ENCODE measurements at places on chromosomes 5 and 9.

DNA sequence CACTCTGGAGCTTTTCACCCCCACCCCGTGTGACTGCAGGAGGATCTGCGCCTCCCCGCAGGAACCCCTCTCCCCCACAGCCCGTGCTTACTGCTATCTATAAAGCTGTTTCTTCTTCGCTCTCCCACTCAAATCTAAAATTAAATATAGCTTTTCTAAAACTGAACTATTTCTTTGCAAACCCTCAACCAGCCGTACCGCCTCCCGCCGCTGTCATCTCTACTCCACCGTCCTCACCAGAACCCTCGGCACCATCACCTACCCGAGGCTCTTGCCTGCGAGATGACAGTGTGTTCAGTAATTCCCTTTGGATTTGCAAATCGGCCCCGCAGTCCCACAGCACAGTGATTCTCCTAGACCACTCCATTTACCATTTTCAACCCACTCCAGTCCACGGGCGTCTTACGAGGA is 13.6 kb downstream of the LPCAT1 start:
- no peak for DNase-seq

DNA sequence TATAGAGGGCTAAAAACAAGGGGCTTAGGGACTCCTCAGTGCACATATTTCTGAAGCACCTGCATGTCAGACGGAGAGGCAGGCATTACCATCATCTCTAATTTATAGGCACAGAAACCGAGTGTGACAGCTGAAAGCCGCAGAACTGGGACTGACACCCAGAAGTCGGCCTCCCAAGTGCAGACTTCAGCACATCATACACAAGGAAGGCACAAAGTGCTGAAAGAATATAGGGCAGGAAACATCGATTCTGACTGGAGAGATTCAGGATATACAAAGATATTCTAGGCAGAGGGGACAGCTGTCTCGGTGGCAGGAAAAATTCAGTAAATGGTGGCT is 11.2 kb downstream of the MRPS27 start:
- no peak for DNase-seq

GRCh38 chr9:107049046-107049802 is 186.3 kb downstream of the ZNF462 start:
- no peak for DNase-seq

DNA sequence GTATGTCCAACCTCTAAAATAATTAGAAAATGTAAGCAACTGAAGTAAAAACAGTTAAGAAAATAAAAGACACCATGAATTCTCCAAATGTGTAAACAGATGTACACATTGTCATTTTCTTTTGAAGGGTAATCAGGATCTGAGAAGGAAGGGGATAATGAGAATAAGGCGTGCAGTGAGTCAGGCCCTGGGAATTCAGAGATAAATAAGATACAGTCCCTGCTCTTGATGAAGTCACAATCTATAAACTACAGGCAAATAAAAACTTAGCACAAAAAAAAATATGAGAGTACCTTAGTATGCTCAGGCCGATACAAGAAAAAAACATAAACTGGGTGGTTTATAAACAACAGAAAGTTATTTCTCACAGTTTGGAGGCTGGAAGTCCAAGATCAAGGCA is 315.3 kb downstream of the DNAH5 start:
- DNase-seq, result no peak

- no peak for DNase-seq
Measured at GRCh38 chr5:135193213-135194125, 159.4 kb upstream of the PITX1 start.

GRCh38 chr5:56917534-56917933 is 8.1 kb downstream of the SETD9 start:
- no peak for DNase-seq

DNA sequence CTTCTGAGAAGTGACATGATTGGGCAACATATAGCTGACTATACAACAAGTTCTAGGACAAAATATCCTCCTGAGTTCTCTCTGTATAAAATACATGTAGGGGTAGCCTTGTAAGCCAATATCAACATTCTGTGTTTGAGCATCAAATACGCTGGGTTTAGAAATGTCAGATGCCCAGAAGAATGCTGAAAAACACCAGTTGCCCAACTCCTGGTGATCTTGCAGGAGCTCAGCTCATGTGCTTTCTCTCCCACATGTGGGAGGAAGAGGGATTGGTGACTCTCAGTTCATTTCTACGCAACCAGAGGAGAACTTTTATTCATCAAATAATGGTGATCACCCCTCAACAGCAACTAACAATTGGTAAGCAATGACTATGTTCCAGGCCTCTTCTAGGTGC is 810.9 kb upstream of the ACO1 start:
- DNase-seq, result no peak

GRCh38 chr9:115117999-115118878 is at the start of gene TNC:
Gene TNC, minus strand, starts transcription at chr9:115118157. Its CDS starts 27,139 bp downstream, at chr9:115091018.
- no peak for DNase-seq

GRCh38 chr5:172005708-172006320 is 624 bp downstream of the FBXW11 start:
- DNase-seq, result peak; percentile 14

DNA sequence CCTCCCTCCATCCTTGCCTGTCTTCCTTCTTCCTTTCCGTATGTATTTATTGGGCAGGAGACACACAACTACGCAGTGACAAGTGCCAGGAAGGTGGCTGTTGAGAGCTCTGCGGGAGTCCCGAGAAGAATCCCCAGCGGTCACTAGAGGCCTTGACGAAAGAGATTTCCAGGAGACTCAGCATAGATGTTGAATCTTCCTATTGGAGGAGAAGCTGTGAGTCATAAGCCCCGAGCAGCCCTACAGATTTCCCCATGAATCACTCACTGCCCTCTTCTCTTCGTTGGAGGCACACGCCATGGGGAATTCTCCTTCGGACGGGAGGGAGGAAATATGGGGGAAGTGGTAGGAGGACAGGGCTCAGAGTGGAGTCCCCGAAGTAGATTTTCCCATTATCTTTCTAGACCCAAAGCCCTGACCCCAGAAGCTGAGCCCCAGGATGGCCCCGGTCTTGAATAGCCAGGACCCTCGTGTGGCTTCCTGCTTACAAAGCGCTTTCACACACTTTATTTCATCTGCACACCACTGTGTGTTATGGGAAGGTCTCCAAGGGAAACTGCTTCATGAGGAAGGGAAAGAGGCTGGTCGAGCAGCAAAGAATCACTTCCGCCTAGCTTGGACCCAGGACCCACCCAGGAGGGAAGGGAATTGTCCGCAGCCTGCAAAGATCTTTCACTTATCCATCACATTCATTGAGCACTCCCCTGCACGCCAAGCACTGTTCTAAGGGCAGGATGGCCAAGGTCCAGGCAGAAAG is 12.7 kb downstream of the DUSP1 start:
- no peak for DNase-seq

DNA sequence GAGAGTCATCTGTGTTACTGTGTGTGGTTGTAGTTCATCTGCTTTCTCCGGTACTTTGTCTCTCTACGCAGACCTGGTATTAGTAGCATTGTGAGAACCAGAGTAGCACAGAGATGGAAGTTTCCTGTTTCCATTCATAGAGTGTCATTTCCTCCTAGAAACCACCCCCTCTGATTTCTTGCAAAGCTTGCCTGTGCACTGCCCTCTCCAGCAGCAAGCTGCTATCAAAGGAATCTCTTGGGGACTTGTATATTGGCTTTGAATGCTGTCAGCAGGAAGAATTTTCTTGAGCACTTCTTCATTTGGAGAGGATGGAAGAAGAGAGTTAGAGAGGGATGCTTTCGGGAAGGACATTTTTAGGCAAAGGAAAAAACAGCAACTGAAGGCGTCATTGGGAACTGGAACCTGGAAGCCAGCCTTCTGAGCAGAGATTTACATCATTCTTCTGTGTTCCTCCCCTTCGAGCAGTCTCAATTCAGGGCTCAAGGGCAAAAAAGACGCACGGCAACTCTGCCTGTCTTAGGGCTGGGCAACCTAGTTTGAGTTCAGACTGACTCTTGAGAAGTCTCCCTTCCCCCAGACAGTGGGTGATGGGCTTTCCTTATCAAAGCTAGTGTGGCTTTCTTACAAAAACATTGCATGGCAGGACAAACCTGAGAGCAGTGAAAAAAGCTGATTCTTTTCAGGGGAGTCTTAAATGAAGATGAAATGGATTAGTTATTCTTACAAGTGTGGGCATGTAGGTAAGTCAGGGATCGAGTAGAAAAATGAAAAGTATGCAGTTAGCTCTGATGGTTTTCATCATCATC is 226.3 kb downstream of the AOPEP start:
- DNase-seq, result no peak

DNA sequence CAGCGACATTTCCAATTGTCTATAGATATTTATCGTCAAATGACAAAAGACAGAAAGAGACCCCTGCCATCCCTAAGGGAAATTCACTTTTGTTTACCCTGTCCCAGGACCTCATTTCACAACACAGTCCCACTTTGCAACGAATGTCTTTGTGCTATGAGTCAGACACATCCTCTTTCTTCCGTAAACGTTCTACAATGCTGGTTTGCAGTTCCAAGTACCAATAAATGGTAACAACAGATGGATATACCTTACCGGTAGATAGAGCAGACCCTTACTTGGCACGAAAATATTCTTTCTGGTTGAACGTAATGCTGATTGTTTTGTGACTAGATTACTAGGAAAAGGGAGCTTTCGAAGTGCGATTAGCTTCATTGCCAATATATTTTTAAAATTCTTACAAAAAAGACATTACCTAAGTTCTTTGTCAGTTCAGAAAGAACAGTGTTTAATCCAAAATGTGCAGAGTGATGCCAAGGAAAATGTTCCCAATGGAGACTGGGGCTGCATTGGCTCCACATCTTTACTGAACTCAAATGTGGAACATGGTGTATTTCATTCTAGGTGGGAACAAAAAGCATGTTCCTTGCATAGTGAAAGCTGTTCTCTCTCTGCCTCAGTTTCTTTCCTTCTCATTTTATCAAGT is 202.5 kb upstream of the SLC27A6 start:
- no peak for DNase-seq

GRCh38 chr5:123865641-123866040 is 353.7 kb downstream of the CSNK1G3 start:
- DNase-seq, result no peak

DNA sequence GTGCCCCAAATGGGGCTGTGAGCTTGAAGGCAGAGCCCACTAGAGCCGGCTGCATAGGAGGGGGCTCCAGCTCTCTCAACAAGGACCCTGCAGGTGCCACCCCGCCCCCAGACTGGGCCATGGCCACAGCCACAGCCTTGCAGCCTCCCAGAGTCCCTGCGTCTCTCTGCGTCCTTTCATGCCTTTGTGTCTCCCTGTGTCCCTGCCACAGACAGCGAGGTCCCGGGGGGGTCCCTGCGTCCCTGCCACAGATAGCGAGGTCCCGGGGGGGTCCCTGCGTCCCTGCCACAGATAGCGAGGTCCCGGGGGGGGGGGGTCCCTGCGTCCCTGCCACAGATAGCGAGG is 6.3 kb downstream of the NOXA1 start:
- no peak for DNase-seq

- DNase-seq, result no peak
Measured at GRCh38 chr5:134649163-134649835, 714 bp downstream of the SEC24A start.

DNA sequence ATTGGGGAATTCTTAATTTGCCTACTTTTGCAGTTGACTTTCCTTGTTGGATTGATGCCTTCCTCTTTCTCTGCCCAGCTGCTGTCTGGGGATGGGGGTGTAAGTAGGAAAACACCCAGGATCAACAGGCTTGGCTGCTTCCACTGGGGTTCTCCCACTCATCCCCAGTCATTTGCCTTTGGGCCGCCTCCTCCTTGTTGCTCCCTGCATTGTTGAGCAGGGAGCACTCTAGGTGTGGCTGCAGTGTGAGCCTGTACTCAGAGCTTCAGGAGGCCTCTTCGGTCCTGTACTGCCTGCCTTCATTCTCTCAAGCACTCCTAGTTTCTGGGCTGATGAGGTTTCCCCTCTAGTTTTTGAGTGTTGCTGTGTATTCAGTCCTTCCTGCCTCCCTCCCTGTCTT is 12.1 kb downstream of the RHOBTB3 start:
- no peak for DNase-seq

GRCh38 chr9:133943781-133944745 is 48.1 kb downstream of the VAV2 start:
- DNase-seq, result no peak

DNA sequence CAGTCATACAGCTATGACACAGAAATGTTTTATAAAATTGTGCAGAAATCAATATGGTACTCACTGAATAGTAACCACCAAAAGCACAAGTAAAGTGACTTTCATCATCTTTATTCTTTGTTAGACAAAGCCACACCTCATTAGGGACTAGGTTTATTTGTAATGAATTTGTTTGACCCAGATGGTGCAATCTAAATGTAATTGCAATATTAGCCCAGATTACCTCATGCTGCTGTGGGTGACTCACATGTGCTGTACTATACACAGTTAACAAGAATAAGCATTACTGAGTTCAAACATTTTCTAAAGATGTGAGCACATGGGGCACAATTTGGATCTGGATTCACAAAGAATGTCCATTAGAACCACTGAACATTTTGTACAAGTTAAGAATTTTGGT is 759.3 kb upstream of the TYRP1 start:
- no peak for DNase-seq

GRCh38 chr5:105475401-105475800 is 1912.8 kb upstream of the NUDT12 start:
- no peak for DNase-seq

DNA sequence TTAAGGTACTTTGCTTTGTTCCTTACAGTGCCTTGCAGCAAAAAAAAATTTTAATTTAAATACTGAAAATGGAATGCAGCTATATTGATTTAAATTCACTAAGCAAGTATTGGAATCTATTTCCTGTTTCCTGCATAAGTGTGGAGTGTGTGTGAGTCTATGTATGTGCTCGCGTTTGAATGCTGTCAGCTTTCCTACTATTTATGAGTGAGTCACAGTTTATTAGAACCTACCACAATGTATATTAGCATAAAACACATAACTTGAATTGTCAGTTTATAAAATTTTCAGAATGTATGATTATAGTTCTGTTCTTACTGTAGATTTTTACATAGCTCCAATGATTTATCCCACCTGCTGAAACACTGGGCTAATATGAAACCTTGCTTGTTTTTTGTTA is 302.1 kb downstream of the NR2F1-AS1 start:
- no peak for DNase-seq

DNA sequence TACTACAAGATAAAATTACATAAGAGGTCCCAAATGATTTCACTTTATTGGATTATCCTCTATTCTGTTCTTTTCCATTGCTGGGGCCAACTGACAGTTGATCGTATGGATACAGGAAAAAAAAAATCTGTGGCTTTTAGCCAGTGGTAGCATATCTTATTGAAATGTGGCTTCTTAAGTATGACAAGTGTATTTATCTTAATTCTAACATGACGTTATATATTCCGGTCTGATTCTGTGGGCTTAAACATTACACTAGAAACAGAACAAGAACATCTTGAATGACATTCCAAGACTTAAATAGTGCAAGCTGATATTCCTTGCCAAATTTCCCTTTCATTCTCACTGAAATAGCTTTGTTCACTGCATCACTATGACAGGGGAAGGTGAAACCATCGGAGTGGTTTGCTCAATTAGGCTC is 117.9 kb downstream of the INSYN2B start:
- no peak for DNase-seq

- no peak for DNase-seq
Measured at GRCh38 chr9:133738640-133739225, 581 bp upstream of the SARDH start.

Measured in stimulated activated CD4-positive, alpha-beta T cell treated with anti-CD3 and anti-CD28 coated beads, Interleukin-4, amount 100 ng/mL, for 48 hours (primary cell).